ENCODE measurements at places on chromosomes 16 and 17.

GRCh38 chr16:85316944-85317343 lies 204.7 kb upstream of the CIBAR2 start:
- no peak for DNase-seq

GRCh38 chr16:89325861-89326471 lies 108.5 kb downstream of the ZNF778 start:
- no peak for DNase-seq

GRCh38 chr16:26594666-26595065 lies 472.1 kb upstream of the C16orf82 start:
- no peak for DNase-seq

GRCh38 chr16:51557670-51558069 lies 406.6 kb upstream of the SALL1 start:
- no peak for DNase-seq

- DNase-seq = no peak
Measured at GRCh38 chr17:57737450-57737849, 7.6 kb downstream of the CCDC182 start.

- no peak for DNase-seq
Measured at GRCh38 chr16:74296104-74296431, 546 bp upstream of the PSMD7 start.

- no peak for DNase-seq
Measured at GRCh38 chr17:6642592-6642991, 1.7 kb downstream of the TXNDC17 start.

DNA sequence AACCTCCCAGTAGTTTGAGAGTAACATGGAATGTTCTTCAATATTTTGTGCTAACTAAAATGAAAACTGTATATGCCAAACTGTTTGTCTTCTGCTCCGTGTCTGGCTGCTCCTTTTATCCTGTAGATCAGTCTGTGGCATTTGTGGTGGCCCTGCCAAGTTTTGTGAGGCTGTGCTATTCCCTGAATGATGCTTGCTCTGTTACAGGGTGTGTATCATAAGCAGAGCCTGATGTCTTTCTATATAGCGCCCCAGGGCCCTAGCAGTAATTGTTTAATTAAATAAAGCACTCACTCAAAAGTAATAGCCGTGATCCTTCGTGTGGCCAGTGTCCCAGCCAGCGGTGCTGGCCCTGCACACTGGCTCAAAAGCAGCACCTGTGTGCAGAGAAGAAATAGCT lies 27.8 kb upstream of the NAT9 start:
- no peak for DNase-seq

DNA sequence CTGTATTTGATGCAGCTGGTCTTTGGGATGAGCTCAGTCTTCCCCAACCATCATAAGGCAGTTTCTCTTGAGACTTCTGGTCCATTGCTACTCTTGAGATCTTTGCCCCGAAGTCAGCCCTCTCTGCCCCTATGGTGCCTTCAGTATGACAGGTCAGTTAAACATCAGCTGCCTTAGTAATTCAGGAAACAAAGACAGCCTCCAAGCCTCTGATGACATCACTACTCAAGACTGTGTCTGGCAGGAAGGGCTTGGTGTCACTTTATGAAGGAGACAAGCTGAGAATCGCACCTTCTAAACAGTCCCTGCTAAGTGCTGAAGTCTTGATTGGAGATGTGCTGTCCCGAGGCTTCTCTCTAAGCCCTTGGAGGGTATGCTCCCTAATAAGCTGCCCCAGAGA lies 104.9 kb upstream of the TBX2 start:
- DNase-seq = no peak

DNA sequence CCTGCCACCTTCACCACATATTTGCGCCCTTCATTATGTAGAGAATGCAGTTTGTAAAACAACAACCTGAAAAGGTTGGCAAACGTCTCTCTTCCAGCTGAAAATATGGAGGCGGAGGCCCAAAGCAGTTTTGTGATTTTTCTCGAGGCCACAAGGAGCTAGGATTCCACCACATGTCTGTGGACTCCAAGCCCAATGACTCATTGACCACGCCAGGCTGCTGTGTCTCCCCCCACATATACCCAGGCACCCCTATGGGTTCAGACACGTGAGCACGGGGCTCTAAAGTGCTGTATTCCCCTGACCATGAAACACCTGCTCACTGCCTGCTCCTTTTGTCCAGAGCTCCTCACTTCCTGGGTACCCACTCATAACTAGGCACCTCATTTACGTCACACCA lies 121.4 kb upstream of the CDH5 start:
- DNase-seq = no peak

DNA sequence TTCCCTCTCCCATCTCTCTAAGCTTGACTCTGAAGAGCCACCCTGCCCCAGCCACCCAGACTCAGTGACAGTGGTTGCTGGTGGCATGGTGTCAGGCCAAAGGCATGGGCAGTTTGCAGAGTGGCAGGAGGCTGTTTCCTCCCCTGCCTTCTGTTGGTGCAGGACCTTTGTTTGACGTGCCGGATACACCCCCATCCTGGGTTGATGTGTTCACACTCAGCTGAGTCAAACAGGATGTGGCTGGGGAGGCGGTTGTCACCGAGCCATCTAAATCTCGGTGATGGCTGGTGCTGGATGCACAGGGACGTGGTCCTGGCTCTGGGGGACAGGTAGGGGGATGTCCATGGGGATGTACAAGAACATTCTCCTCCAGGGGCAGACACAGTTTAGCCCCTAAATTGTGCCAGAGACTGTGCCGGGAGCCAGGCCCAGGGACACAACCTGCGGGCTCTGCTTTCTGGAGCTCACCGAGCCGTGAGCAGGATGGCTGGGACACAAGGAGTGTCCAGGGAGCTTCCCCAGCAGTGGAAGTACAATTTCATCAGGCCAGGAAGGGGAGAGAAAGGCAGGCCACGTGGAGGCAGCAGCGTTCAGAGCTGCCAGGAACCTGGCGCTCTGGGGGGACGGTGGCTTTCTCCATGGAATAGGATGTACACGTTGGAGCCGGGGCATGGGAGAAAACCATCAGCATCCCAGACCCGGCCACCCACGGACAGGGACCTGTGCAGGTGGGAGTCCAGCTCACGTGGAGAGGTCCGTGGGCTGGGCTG lies 264.2 kb downstream of the SEC14L1 start:
- peak; percentile 85 for DNase-seq

DNA sequence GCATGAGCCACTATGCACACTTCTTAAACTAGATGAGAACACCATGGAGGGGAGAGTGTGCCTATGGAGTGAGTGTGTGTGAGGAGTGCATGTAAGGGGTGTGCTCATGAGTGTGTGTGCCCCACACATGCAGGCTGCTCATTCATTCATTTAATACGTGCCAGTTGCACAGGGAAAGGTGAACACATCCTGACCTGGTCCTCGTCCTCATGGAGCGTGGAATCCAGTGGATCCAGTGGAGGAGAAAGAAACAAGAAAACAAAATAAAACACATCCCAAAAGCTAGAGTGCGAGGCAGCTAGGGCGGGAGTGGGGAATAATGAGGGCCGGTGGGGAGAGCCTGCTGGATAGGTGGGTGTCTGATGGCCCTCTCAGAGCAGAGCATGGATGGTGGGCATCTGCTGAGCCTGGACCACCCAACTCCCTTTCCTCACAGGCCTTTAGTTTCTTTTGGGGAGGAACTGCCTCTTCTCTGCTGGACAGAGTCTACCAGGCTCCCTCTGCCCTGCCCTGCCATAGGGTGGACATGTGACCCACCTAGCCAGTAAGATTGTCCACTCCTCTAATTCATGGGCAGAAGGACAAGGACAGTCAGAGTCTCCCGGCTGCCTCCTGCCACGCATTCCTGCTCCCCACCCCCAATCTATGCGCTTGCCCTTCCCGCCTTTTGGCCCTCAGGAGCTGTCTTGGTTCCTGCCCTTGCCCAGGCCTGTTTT lies 204.3 kb downstream of the RAB11FIP4 start:
- DNase-seq = no peak

DNA sequence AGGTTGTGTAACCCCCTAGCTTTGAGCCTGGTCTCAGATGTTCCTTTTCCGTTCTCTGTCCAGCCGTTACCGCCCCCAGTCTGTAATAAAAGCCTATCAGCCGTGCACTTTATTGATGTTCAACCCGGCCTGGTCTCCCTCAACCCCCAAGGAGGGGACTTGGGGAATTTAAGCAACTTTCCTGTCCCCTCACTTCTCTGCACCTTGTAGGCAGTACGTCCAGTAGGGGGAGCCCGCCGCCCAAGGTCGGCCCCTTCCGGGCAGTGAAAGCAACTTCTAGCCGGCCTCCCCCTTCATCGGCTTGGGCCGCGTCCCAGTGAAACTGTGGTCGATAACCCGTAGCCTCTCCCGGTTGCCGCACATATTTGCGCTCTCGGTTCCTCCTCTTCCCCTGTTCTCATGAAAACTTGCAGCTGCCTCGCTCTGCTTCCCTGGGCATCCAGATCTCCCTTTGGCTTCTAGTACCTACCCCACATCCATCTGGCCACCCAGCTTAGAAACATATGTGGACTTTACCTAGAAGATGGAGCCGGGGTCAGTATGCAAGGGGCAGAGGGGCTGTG lies 7.9 kb downstream of the PNPO start:
- DNase-seq = peak; percentile 72

- DNase-seq = no peak
Measured at GRCh38 chr16:74868501-74868900, 93.9 kb upstream of the FA2H start.

- DNase-seq = no peak
Measured at GRCh38 chr16:66964049-66964448, 3.0 kb downstream of the CES3 start.

GRCh38 chr16:57842601-57843000 lies 40.3 kb upstream of the KIFC3 start:
- no peak for DNase-seq

GRCh38 chr16:52597772-52598483 lies 51.0 kb upstream of the TOX3 start:
- DNase-seq = no peak

GRCh38 chr17:83123896-83124801 lies 44.7 kb downstream of the METRNL start:
- no peak for DNase-seq

GRCh38 chr17:68204736-68205135 lies 43.1 kb upstream of the AMZ2 start:
- DNase-seq = no peak

- no peak for DNase-seq
Measured at GRCh38 chr17:71948703-71949422, 172.0 kb upstream of the SOX9 start.

DNA sequence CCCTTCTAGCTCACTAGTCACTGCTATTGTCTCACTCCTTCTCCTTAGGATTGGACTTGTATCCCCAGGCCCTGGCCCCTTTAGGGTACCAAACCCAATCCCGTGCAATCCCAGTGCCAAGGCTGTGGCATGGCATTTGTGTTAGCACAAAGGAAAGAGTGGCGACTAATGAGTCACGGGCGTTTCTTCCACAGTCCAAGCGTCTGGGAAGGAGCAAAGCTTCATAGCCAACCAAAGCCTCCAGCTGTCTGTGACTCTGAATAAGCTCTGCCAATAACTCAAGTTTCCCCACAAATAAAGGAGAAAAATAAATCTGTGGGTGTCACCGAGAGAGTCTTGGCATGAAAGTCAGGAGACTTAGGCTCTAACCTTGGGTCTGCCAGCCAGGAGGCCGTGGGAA lies 54.6 kb upstream of the COX10 start:
- DNase-seq = no peak

- no peak for DNase-seq
Measured at GRCh38 chr16:22786284-22786683, 27.7 kb upstream of the HS3ST2 start.

- no peak for DNase-seq
Measured at GRCh38 chr17:20999044-20999573, 43.7 kb downstream of the USP22 start.

DNA sequence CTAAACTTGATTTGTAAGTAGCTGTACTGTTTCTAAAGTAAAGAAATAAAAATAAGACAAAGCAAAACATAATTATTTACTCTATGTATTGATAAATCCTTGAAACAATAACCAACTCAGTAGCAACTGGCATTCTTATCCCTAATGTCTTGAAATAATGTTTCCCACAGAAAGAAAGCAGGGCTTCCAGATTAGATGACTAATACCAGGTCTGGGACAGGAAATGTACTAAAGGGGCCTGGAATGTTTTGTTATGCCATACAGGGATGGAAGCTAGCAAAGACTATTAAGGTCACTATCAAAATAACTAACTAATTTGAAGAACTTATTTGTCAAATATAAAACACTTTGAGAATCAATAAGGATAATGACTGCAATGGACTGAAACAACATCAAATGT lies 82.1 kb downstream of the CFDP1 start:
- DNase-seq = no peak

- no peak for DNase-seq
Measured at GRCh38 chr17:29982991-29983653, 41.7 kb downstream of the EFCAB5 start.

DNA sequence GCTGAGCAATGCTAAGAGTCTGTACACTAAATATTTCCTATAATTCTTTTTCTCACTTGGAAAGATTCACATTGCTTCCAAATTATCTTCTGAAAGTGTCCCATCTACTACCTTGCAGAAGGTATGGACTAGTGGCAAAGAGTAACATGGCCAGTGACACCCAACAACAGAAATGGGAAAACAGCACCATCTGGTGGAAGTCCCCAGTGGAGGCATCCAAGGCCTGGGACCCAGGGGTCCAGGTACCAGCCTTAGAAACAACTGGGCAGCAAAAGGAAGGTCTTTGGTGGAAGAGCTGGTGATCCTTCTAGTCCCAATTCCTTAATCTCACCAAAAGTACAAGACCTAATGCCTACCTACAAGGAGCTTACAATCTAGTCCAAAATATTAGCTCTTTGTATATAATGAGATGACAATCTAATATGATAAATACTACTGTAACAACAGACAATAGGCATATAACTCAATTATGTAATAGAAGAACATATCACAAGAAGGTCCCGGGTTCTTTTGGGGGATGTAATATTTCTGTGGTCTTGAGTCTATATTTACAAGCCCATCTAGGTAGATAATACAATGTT lies 55.3 kb downstream of the SKAP1 start:
- DNase-seq = peak; percentile 20

DNA sequence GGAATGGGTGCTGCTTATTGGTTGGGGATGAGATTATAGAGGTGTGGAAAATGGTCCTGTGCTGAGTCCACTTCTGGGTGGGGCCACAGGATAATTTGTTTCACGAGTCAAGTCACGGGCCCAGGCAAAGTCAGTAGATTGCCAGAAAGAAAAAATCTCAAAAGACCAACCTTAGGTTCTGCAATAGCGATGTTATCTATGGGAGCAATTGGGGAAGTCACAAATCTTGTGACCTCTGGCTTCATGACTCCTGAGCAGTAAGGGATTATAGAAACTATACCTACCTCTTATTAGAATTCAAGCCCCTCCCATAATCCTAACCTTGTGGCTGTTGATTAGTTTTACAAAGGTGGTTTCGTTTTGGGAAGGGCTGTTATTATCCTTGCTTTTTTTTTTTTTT lies 31.4 kb downstream of the WWP2 start:
- DNase-seq = no peak

GRCh38 chr17:75059369-75060345 lies 12.6 kb downstream of the KCTD2 start:
- no peak for DNase-seq

GRCh38 chr16:74298104-74298503 lies 1.5 kb downstream of the PSMD7 start:
- DNase-seq = no peak

DNA sequence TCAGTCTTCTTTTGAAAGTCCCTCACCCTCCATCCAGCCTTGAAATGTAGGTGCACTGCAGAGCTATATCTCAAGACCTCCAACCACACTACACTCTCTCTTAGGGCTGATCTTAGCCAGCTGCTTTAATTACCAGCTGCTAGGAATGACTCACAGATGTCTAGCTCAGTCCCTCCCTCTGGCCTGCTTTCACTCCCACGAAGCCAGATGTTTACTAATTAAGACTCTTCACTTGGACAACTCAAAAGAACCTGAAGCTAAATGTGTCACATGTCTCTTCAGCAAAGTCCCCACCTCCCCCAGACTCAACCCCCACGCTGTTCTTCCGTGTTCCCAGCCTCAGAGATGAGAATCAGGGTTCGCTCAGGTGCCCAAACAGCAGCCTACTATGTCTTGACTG lies 2.6 kb downstream of the GTF3C1 start:
- no peak for DNase-seq

Data from naive B cell (primary cell).